ENCODE measurements at places on chromosomes 11 and 22. TPM values are rescaled to one million over a fixed set of nuclear protein-coding genes. Genes with fewer than 3 reads are reported as not detected.

- DNase-seq, result no peak
These were observed 728.0 kb downstream of the DLG2 start for GRCh38 chr11:84899134-84899533.

DNA sequence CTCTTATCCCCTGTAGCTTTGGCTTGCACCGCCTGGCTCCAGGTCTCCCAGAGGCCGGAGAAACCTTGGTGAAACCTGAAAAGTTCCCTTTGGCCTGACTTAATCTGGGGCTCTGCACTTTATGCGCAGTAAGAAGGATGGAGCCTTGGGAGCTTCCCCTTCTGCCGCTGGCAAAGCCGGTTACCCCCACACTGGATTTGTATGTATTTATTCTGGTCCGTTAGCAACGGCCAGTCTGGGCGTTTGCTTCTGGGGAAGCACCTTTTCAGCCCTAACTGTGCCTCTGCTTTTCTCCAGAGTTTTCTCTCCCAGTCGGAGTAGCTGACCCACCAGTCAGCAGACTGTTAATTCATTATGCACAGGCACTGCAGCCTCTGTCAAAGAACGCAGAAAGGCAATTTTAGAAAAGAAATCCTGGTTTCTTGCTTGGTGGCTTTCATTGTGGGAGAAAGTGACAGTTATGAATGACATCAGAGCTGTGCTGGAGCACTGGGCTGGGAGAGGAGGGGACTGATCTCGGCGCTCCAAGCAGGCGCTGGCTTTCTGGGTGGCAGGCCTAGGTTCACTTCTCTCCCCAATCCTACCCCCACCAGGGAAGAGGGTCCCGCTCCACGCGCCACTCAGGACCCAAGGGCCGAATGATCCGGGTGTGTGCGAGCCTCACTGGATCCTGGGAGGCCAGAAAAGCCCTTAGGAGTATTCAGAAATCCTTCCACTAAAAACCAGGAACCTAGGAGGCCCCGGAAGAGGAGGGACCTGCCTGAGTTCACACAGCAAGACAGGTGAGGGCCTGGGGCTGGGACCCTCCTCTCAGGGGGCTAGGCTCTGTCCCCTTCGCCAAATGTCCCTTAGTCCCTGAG, 70.2 kb downstream of the RTL6 start:
- DNase-seq, result no peak

The TUT1 gene
- 29.9 TPM for total RNA-seq

The SVIP gene
- 43.1 TPM for total RNA-seq

The KDM4E gene
- not detected for total RNA-seq

The CFAP300 gene
- total RNA-seq, result not detected

The RIMBP3B gene
- total RNA-seq, result not detected

GRCh38 chr22:45689211-45689610, 17.6 kb downstream of the ATXN10 start:
- DNase-seq, result no peak

All from activated T-helper 2 cell treated with anti-CD3 and anti-CD28 coated beads, Interferon-gamma antibody, Interleukin-2, Interleukin-4, amounts not matched to agents 10 μg/mL and 5 μg/mL and 100 μg/mL, durations not matched to agents 14 hours and 24 hours and 36 hours (primary cell).